ENCODE measurements at places on chromosomes 6 and 20.
A peak's percentile ranks its signal among the peaks of the same experiment; 100 is the strongest.

- DNase-seq = no peak
Observed at GRCh38 chr6:151704383-151704782, 103.1 kb upstream of the ESR1 start.

DNA sequence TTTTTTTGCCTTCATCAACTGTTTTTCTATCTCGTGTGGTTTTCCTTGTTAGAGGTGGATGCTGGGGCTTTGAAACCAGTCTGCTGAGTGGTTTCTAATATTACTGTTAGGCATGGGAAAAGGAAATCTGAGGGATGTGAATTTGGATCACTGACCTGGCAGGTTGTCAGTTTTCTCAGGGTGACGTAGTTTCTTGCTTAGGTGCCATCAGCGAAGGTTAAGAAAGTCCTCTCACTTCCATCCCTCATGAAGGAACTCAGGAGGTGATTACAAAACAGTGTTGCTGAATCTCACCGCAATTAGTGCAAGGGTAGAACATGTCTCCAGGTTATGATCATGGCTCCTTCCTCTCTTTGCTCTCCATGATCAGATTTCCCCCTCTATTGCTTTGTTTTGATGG lies 135.9 kb downstream of the SOX4 start:
- no peak for DNase-seq

DNA sequence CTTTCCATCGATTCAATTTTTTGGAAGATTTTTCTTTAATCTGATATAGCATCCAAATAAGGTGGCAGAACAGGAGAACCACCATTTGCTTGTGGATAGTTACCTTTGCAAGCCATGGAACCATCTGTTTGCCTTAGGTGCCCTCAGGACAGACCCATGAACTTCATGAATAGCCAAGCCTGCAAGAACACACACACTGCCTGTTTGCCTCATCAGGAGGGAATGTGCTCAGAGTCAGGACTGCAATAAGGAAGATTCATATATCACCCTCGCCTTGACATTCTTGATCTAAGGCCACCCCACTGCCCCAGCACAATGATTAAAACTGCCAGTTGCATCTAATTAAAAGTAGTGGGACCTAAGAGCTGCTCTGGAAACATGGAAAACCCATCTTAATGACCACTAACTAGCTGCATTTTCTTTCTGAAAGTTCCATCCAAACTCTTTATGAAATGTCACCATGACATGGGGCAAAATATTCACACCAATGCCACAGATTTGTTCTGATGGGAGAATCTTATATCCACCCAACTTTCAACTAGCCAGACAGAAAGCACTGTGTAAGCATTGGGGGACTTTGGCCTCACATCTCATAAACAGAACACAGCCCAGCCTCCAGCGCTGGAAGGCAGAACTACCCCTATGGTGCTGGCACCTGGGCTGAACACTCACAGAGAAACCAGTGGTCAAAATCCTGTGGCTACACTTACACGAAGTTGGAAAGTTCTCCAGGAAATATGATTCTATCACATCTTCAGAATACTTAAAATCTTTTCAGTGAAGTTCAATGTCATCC lies 48.3 kb downstream of the TBXT start:
- no peak for DNase-seq

- DNase-seq = no peak
Observed at GRCh38 chr6:71933881-71934280, 47.5 kb downstream of the RIMS1 start.

- no peak for DNase-seq
Observed at GRCh38 chr6:159324596-159324995, 155.4 kb downstream of the FNDC1 start.

DNA sequence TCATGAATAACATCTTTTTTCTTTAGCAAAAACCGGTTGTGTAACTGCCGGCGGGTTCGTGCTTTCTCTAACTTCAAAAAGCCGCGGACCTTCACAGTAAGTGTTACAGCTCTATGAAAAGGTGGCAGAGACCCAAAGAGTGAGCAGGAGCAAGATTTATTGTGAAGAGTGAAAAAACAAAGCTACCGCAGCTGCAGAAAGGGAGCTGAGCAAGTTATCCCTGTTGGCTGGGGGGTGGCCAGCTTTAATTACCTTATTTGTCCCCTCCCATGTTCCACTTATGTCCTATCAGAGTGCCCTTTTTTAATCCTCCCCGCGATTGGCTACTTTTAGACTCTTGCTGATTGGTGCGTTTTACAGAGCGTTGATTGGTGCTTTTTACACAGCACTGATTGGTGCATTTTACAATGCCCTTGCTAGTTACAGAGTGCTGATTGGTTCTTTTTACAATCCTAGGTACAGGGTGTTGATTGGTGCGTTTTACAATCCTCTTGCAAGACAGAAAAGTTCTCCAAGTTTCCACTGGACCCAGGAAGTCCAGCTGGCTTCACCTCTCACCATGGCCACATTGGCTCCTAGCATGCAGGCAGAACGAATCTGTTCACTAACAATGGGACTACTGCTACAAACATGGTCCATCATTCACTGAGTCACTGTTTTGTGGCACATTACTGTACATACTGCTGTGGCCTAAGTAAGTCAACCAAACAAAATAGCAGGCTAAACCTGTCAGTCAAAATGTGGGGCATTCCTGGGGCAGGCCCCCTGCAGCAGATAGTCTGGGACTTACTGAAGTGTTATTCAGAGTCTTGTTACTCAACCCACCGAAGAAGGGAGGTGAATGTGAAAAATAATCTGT lies 52.8 kb downstream of the MYLIP start:
- no peak for DNase-seq

DNA sequence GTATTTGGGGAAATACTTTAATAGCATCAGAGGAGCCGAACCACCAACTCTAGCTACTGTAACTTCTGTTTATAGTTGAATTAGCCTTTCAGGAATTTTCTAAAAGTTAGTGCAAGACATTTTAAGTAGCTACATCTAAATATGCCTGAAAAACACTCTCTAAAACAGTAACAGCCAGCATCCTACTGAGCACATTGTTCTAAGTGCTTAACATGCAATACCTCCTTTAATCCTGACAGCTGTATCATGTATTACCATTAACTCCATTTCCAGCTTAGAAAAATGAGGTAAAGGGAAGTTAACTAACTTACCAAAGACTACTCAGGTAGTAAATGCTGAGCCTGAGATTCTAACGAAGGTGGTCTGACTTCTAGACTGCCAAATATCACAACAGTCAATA lies 120.7 kb downstream of the DST start:
- DNase-seq = no peak

GRCh38 chr6:51608932-51609331 lies 478.5 kb downstream of the PKHD1 start:
- DNase-seq = no peak

GRCh38 chr6:103722683-103723082 lies 1137.0 kb downstream of the HACE1 start:
- no peak for DNase-seq

- no peak for DNase-seq
Observed at GRCh38 chr6:21915707-21916260, 322.2 kb downstream of the SOX4 start.

DNA sequence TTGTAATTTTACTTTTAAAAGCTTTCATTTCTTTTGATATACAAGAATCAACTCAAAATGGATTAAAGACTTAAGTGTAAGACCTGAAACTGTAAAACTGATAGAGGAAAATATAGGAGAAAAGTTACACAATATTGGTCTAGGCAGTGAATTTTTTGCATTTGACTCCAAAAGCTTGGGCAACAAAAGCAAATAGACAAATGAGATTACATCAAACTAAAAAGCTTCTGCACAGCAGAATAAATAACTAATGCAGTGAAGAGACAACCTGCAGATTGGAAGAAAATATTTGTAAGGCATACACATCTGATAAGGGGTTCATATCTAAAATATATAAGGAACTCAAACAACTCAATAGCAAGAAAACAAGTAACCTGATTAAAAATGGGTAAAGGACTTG lies 3.0 kb downstream of the GABRR1 start:
- no peak for DNase-seq

DNA sequence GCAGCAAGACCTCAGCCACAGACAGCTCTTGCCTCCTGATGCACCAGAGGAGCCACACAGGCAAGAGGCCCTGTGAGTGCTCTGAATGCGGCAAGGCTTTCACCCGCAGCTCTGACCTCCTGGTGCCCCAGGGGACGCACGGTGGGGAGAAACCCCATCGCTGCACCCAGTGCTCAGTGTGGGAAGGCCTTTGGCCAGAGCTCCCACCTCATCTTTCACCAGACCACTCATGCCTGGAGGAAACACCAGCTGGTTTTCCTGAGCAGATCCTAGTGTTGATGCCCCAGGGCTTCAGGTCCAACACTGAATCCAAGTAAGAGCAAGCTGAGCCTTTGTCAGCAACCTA lies 37.0 kb upstream of the XRN2 start:
- DNase-seq = no peak

GRCh38 chr6:36546308-36546919 lies 865 bp downstream of the STK38 start:
- peak; percentile 11 for DNase-seq

GRCh38 chr6:40996591-40997233 lies 42.3 kb downstream of the UNC5CL start:
- no peak for DNase-seq

DNA sequence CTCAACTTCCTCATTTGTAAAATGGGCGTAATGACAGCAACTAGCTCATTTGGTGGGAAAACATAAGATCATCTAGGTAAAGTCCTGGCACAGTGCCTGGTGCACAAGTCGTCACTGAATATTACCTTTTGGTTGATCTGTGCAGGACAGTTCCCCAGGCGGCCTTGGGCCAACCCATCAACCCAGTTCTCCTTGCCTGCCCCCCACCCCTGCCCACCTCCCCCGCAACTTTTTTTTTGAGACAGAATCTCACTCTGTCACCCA lies 99.2 kb downstream of the JPH2 start:
- no peak for DNase-seq

- no peak for DNase-seq
Observed at GRCh38 chr6:10101551-10102252, 313.2 kb downstream of the TFAP2A start.

DNA sequence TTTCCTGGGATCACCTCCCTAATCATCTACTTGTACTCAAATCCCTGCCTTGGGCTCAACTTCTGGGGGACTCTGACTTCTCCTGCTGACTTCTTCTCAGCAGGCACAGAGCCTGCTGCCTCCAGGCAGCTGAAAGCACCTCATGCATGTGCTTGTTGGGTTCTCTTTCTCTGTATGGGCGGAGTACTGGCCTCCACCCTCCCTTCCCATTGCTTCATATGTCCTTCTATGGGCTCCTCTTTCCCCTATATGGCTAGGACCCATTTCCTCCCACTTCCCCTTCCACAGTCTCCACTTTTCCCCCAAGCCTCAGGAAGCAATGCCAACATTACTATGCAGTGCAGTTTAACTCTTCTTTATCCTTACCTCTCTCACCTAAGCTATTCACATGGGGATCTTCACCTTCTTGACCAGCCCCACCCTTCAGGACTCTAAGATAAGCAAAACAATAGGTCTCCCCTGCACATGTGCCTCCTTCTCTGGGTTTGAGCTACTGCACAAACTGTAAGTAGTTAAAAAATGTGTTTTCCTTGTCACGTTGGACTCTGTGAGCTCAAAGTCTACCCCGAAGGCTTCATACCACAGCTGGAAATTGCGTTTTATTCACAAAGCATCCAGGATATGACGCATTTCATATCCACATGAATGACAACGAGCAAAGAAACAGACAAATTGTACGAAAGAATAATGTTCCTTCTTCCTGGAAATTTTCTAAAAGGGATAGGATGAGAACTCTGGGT lies 93.7 kb downstream of the CDS2 start:
- no peak for DNase-seq

- no peak for DNase-seq
Observed at GRCh38 chr20:49784291-49784690, 28.3 kb upstream of the SLC9A8 start.

DNA sequence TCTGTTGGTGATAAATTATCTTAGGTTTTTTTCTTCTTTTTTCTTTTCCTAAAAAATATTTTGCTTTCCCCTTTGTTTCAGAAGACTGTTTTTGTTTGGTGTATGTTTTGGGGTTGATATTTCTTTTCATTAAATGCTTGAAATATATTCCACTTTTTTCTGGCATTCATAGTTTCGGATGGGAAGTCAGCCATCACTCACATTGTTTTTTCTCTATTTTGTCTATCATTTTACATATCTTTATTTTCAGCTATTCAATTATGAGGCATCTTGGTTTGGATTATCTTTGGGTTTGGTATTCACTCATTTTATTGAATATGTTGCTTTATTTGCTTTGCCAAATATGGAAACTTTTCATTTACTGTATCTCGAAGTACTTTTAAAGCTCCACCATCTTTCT lies 600.5 kb upstream of the EYS start:
- no peak for DNase-seq

DNA sequence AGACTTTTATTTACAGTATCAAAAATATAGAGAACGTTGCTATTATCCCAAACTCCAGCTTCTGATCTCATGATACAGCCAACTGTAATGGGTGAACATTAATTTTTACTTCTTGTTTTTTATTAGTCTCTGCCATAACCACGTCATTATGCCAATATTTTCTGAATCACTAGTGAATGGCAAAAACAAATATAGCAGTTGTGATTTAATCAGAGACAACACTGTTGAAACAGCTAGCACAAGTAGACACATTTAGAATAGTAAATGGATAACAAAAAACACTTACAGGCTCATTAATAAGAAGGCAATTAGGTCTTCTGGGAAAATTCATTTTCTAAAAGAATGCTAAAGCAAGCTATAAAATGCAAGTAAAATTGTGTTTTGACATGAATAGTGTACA lies 8.1 kb downstream of the PTPRK start:
- no peak for DNase-seq

- DNase-seq = no peak
Observed at GRCh38 chr6:169510871-169511270, 191.0 kb downstream of the WDR27 start.

GRCh38 chr6:150681578-150682395 lies 82.1 kb downstream of the PLEKHG1 start:
- DNase-seq = no peak

GRCh38 chr6:80126657-80127345 lies 20.3 kb downstream of the BCKDHB start:
- no peak for DNase-seq

- no peak for DNase-seq
Observed at GRCh38 chr6:165726965-165727381, 63.9 kb upstream of the PDE10A start.

- no peak for DNase-seq
Observed at GRCh38 chr6:13146442-13146841, 181.9 kb downstream of the TBC1D7 start.

- DNase-seq = no peak
Observed at GRCh38 chr20:40317156-40317790, 371.8 kb downstream of the MAFB start.

GRCh38 chr20:57374931-57375651 lies 16.1 kb upstream of the RBM38 start:
- DNase-seq = no peak

DNA sequence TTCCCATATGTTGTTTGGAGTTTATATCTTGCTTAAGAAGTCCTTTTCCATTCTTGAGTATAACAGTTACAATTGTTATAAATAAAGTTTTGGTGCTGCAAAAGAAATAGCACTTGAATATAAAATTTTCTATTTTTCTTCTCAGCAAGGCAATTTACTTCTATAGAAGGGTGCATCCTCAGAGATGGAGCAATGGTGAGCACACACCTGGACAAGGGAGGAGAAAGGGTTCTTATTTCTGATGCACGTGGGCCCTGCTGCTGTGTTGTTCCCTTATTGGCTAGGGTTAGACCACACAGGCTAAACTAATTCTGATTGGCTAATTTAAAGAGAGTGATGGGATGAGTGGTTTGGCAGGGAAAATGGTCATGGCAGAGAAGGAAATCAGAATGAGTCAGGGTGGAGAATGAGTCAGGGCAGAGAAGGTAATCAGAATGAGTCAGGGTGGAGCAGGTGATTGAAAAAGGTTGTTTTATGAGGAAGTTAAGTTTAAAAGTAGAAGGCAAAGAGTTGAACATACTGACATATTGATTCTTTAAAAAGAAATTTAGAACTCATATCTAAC lies 38.0 kb downstream of the CST8 start:
- no peak for DNase-seq
